ENCODE measurements at places on chromosomes 2 and 18. TPM values are rescaled to one million over a fixed set of nuclear protein-coding genes. Genes with fewer than 3 reads are reported as not detected.

AQP4 gene
- total RNA-seq = 11.6 TPM

IL37 gene
- not detected for total RNA-seq

GPR75 gene
- 2.4 TPM for total RNA-seq

GALR1 gene
- total RNA-seq = 0.06 TPM

TNFAIP6 gene
- 2.5 TPM for total RNA-seq

TRAK2 gene
- total RNA-seq = 65.8 TPM

Measured in kidney (tissue), 22 donors.